Cardiac atrium fibroblast (primary cell): ENCODE measurements at places on chromosomes 5 and 9. TPM values are rescaled to one million over a fixed set of nuclear protein-coding genes. Genes with fewer than 3 reads are reported as not detected.

CCL21 gene
- 1.4 TPM in 1 of 2 replicates, not detected in the other for total RNA-seq

IFNA2 gene
- not detected in 2 replicates for total RNA-seq

ZNF608 gene
- 10.3 and 12.2 TPM in 2 replicates for total RNA-seq

ABO gene
- not detected in 2 replicates for total RNA-seq

SLC1A1 gene
- total RNA-seq, result 40.5 and 58.3 TPM in 2 replicates

PFN3 gene
- not detected in 2 replicates for total RNA-seq

RNF208 gene
- total RNA-seq, result 0.16 TPM in 1 of 2 replicates, not detected in the other

SMIM23 gene
- total RNA-seq, result not detected in 2 replicates

SLC9A3 gene
- total RNA-seq, result 2.4 and 2.9 TPM in 2 replicates

PTGR1 gene
- total RNA-seq, result 90.4 and 112 TPM in 2 replicates

ETF1 gene
- total RNA-seq, result 80.5 and 86.5 TPM in 2 replicates

EQTN gene
- not detected in 2 replicates for total RNA-seq

PCA3 gene
- total RNA-seq, result not detected in 2 replicates

PCSK1 gene
- 0.18 and 1.1 TPM in 2 replicates for total RNA-seq

NOL8 gene
- 22.4 and 28.2 TPM in 2 replicates for total RNA-seq

NXNL2 gene
- total RNA-seq, result 0.32 and 0.54 TPM in 2 replicates

EGFLAM gene
- total RNA-seq, result 1.6 and 2.7 TPM in 2 replicates

SV2C gene
- not detected in 2 replicates for total RNA-seq

SPATA31A3 gene
- not detected in 2 replicates for total RNA-seq

ENTPD8 gene
- not detected in 2 replicates for total RNA-seq

TLE4 gene
- total RNA-seq, result 17.7 and 37.6 TPM in 2 replicates

NAIF1 gene
- 6.5 and 7.3 TPM in 2 replicates for total RNA-seq

SOHLH1 gene
- not detected in 2 replicates for total RNA-seq

GABRA6 gene
- total RNA-seq, result not detected in 2 replicates

DROSHA gene
- 23.2 and 25.8 TPM in 2 replicates for total RNA-seq

PTGES gene
- total RNA-seq, result 1.1 and 2.1 TPM in 2 replicates

WNK2 gene
- not detected in 2 replicates for total RNA-seq

SPATA31D3 gene
- total RNA-seq, result not detected in 2 replicates

DMRT3 gene
- total RNA-seq, result not detected in 2 replicates

ELL2 gene
- total RNA-seq, result 20.9 and 34.2 TPM in 2 replicates

PCDHB7 gene
- 0.16 and 1.1 TPM in 2 replicates for total RNA-seq

MACROH2A1 gene
- total RNA-seq, result 97.7 and 128 TPM in 2 replicates

GABBR2 gene
- 0.18 and 0.32 TPM in 2 replicates for total RNA-seq

CAMK2A gene
- not detected in 2 replicates for total RNA-seq

LEAP2 gene
- 0.16 TPM in 1 of 2 replicates, not detected in the other for total RNA-seq

C9 gene
- not detected in 2 replicates for total RNA-seq

PCDHB10 gene
- total RNA-seq, result 0.16 and 0.18 TPM in 2 replicates

GGTA1 gene
- 0.65 TPM in 1 of 2 replicates, not detected in the other for total RNA-seq

ADAMTSL2 gene
- 52.5 and 53.6 TPM in 2 replicates for total RNA-seq
